Activated CD4-positive, alpha-beta T cell treated with anti-CD3 and anti-CD28 coated beads for 36 hours (primary cell): ENCODE measurements at places on chromosomes 3 and 15. TPM values are rescaled to one million over a fixed set of nuclear protein-coding genes. Genes with fewer than 3 reads are reported as not detected.

DNA sequence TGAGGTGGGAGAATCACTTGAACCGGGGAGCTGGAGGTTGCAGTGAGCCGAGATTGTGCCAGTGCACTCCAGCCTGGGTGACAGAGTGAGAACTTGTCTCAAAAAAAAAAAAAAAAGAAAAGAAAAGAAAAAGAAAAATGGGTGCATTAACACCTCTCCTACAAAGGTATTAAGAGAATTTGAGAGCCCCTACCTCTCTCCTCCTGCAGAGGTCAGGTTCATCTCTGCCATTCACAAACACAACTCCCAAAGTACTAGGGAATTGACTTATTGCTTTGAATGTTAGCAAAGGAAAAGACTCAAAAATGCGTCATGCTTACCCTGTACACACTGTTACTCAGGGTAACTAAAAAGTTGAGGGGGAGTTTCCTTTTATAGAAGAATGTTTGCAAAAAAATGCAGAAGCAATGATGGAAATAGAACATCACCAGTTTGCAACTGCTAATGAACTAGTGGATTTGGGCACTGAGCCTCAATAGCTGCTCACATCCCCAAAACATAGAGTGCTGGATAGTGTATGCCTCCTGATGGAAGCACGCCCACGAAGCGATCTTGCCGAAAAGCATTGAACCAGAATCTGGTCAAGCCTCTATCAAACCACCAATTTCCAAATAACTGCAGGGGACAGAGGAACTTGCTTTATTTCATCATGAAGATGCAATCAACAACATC, 15.5 kb upstream of the LYZL4 start:
- DNase-seq: no peak

DNA sequence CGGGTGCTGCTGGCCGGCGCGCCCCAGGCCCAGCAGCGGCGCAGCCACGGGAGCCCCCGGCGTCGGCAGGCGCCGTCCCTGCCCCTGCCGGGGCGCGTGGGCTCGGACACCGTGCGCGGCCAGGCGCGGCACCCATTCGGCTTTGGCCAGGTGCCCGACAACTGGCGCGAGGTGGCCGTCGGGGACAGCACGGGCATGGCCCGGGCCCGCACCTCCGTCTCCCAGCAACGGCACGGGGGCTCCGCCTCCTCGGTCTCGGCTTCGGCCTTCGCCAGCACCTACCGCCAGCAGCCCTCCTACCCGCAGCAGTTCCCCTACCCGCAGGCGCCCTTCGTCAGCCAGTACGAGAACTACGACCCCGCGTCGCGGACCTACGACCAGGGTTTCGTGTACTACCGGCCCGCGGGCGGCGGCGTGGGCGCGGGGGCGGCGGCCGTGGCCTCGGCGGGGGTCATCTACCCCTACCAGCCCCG, 777 bp downstream of the LOXL1 start:
- DNase-seq: peak; percentile 60

TRPC1 gene
- total RNA-seq: 6.2 TPM

DNA sequence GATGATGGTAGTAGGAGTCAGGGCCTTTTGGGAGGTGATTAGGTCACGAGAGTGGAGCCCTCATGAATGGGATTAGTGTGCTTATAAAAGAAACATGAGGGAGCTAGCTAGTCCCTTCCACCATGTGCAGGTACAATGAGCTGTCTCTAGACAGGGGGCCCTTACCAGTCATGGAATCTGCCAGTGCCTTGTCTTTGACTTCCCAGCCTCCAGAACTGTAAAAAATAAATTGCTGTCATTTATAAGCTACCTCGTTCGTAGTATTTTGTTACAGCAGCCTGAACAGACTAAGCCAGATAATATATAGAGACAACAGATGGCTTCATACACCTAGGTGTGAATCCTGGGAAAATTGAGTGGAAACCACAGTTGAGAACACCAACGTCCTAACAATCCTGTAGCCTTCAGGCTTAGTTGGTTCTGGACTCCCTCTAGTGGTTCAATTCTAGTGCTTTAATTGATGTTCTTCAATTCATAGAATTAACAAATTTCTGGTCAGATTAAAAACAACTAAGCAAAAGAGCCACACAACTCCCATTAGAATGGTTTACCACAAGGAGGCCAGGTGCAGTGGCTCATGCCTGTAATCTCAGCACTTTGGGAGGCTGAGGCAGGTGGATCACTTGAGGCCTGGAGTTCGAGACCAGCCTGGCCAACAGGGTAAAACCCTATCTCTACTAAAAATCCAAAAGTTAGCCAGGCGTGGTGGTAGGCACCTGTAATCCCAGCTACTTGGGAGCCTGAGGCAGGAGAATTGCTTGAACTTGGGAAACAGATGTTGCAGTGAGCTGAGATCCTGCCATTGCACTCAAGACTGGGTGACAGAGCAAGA, 21.3 kb upstream of the GATM start:
- no peak for DNase-seq

GRCh38 chr3:185153171-185153771, 411 bp upstream of the C3orf70 start:
- peak; percentile 38 for DNase-seq

CLSTN2 gene
- total RNA-seq: not detected

ZNF35 gene
- 2.0 TPM for total RNA-seq

MUC4 gene
- 0.09 TPM for total RNA-seq

DNA sequence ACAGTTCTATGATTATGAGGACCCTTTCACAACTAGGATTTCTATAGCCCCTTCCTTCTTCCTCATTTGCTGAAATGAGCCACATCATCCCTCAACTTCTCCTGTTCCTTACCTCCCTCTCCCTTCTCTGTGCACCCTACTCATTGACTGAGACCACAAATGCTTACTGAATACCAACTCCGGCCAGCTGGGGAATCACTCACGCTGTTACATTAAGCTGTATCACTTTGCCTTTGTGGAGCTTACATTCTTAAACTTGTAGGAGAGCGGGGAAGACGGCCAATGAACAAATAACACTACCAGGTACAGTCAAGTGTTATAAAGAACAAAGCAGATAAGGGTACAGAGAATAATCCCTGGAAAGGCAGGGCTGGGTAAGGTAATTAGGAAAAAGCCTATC, 5.7 kb downstream of the SUCLG2 start:
- DNase-seq: no peak

ATP8B4 gene
- total RNA-seq: 5.0 TPM

GRCh38 chr3:197713477-197713822, 23.3 kb downstream of the RUBCN start:
- no peak for DNase-seq

GRCh38 chr3:171695426-171695825, 114.9 kb downstream of the PLD1 start:
- no peak for DNase-seq

SNX4 gene
- total RNA-seq: 36.2 TPM

DNA sequence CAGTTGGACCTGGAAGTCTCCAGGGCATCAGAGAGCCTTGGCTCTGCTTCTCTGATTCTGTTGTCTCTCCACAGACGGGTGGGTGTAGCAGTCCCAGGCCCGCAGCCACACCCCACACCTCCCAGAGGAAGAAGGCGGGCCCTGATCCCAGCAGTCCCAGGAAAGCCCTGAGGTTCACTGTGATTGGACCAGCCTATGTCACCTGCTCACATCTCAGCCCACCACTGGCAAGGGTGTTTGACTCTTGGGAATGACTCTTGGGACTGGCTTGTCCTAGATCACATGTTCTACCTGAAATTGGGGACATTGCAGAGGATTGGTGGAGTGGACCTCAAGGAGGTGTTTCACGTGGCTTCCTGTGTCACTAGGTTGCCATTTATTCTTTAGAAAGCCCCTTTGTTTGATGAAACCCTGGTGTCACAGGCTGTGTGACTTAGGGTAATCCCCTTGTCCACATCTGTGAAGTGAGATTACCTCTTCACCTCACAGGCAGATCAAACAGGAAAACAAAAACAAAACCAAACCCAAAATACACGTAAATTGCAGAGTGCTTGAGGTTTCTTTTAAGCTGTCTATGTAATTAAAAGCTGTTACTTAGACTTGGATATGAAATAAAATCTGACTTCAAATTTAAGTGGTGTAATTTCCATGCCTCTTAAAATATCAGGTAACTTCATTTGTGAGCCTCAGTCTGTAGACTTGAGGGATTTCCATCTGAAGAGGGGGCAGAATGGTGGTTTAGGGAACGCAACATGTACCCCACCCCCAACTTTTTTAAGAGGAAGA, 26.7 kb downstream of the FLNB start:
- peak; percentile 66 for DNase-seq

GRCh38 chr3:12396471-12396870, 87.8 kb upstream of the TSEN2 start:
- no peak for DNase-seq

GOLGA6D gene
- total RNA-seq: not detected

- DNase-seq: no peak
These were observed 174.2 kb upstream of the STT3B start for GRCh38 chr3:31358473-31359070.

DNA sequence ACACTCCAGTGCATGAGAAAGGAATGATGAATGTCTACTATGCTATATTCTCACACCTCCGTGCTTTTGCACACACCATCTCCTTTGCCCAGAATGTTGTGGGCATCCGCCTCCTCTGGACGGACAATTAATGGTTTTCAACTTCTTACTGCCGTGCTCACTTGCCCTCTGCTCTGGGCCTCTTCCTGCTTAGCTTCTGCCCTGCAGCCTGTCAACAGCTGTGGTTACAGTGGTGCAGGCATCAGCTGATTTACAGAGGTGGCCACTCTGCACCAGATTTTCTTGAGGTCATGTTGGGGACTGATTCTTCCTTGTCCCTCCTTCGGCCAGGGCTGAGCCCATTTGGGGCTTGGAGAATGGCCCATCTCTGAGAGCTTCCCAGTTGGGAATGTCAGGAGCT, 56.5 kb upstream of the TMEM115 start:
- DNase-seq: no peak

GCNT3 gene
- not detected for total RNA-seq

DNA sequence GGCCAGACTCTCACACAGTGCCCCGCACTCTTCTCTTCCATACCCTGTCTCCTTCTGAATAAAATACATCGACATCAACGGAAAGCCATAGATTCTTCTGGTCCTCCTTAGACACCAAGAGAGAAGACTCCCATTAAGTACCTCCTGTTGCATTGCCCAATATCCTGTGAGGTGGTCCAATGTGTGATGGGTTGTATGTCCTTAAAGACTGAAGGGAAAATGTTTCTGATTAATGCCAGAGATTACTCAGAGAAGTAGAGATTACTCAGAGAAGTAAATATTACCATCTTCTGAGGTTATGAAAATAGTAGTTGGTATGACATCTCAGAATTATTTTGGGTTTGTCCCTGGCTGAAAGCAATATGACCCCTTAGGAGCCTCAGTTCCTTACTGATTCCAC, 60.8 kb upstream of the GALNT15 start:
- no peak for DNase-seq

- no peak for DNase-seq
These were observed 329.8 kb upstream of the RASGRP1 start for GRCh38 chr15:38894243-38894948.

ARPIN gene
- total RNA-seq: not detected
